IPS DF 6.9 (cell line): ENCODE measurements at places on chromosomes 7 and 10.
A peak's percentile ranks its signal among the peaks of the same experiment; 100 is the strongest.

DNA sequence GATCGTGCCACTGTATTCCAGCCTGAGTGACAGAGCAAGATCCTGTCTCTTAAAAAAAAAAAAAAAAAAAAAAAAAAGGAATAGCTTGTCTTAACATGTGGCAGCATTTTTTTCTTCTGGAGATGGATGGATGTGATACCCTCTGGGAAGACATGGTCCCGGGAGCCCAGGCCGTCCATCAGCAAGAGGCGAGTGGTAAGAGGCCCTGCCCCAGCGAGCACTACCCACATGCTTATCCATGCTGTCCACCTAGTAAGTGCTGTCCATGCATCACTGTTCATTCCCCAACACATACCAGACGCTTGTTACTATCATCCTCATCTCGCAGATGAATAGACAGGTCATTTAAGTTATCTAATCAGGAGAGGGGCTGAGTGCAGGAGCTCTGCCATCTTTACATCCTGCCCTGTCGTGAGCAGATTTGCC is 12.9 kb downstream of the ATP6V1F start:
- DNase-seq = no peak

GRCh38 chr10:97534746-97535367 is 36.1 kb downstream of the UBTD1 start:
- DNase-seq = no peak

DNA sequence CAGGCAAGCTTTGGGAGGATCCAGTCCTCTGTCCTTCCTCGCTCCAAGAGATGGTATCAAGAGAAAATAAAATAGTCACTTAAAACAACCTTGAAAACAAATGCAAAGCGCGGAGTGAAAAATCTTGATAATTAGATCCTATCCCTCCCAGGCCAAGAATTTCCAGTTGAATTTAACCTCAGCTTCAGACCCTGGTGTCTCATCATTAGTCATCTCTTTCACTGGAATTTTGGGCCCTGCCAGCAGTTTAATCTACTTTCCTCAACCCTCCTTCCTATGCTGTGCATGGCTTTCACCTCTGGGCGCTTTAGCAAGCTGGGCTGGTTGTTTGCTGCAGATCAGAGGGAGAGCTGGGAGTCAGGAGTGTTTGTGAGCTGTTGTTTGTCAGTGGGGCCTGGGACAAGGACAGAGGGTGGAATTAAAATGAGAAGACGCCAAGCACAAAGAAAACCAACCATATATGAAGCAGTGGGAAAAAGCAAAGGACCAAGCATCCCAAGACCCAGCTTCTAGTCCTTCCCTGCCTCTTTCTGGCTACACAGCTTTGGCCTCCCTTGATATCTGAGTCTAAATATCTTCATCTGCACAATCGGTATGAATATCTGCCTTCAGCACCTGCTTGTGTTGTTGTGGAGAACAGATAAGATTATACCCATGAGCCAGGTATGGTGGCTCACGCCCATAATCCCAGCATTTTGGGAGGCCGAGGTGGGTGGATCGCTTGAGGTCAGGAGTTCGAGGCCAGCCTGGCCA is 13.5 kb downstream of the MYOF start:
- DNase-seq = no peak

GRCh38 chr7:38709123-38709522 is 78.0 kb upstream of the AMPH start:
- DNase-seq = no peak

DNA sequence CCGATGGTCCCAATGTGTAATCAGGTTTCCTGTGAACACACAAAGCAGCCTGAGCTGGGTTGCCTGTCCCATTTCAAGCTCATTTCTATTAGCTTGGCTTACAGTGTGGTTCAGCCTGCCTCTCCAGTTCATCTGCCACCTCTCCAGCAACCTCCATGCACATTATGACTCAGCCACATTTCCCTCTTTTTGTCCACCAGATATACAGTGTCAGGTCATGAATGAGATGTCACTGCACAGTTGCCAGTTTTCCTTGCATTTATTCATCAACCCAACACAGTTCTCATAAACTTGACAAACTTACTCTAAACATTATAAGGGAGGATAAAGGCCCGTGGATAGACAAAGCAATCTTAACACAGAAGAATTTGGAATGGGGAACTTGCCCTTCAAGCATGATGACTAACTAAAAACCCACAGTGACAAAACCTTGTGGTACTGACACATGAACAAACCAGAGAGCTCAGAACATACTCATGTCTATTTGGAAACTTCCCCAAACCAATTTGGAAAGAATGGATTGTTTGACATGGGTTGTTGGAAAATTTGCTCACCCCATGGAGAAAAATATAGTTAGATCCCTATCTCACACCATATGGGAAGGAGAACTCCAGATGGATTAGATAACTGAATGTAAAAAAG is 2.5 kb upstream of the CFAP58 start:
- DNase-seq = no peak

GRCh38 chr10:23870651-23871610 is 338.0 kb upstream of the KIAA1217 start:
- DNase-seq = no peak

DNA sequence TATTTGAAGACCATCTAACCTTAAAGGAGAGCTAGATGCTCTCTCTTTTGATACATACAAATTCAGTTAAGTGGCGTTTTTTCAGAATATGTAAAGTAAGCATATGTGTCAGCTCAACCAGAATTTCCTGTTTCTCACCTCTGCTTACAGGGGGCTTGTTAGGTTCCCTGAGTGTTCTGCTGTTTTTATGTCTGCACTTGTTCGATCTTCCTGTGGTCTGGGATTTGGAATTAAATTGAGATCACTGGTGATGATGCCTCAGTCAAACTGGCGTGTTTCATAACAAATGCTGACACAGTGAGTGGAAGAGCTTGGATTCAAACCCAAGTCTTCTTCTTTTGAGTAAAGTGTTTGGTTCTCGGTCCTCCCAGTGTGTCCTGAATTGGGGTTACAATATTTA is 348.3 kb upstream of the AKR1E2 start:
- no peak for DNase-seq

- DNase-seq = no peak
Observed at GRCh38 chr7:139043823-139044812, 8.3 kb upstream of the ZC3HAV1L start.

- no peak for DNase-seq
Observed at GRCh38 chr7:96870185-96870584, 135.2 kb upstream of the DLX6 start.

- no peak for DNase-seq
Observed at GRCh38 chr10:62054408-62054807, 152.9 kb downstream of the ARID5B start.

GRCh38 chr7:54333952-54334351 is 208.2 kb upstream of the VSTM2A start:
- no peak for DNase-seq

GRCh38 chr7:157709531-157710251 is 372.9 kb downstream of the DNAJB6 start:
- DNase-seq = no peak

DNA sequence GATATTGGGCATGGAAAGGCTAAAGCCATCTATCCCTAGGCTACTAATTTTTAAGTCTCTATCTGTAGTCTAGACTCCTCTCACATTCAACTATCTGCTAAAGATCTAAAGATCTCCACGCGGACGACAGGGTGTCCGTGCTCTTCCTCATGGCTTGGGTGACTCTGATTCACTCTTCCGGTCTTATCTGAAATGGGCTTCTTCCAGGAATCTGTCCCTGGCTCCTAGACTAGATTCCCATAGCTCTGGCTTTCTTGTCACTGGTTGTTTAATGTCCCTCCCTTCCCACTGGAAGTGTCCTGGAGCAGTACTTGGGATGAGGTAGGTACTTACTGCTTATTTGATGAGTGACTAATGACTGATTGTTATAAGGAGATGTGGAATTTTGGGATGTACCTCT is 62.0 kb upstream of the PODXL start:
- DNase-seq = no peak

GRCh38 chr10:28551086-28551485 is 18.2 kb downstream of the WAC start:
- DNase-seq = no peak

DNA sequence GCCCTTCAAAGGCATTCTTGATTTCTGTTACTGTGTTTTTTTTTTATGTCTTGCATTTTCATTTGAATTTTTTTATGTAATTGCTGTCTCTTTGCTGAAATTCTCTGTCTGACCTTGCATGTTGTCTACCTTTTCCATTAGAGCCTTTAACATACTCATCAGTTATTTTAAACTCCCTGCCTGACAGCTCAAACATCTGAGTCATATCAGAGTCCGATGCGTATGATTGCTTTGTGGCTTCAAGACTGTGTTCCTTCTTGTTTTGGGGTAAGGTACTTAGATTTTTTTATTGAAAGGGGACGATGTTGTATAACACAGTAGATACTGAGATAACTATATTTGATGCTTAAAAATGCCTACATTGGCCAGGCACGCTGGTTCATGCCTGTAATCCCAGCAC is 9.7 kb upstream of the TARP start:
- no peak for DNase-seq

- no peak for DNase-seq
Observed at GRCh38 chr7:92266415-92267241, 20.9 kb downstream of the ANKIB1 start.

DNA sequence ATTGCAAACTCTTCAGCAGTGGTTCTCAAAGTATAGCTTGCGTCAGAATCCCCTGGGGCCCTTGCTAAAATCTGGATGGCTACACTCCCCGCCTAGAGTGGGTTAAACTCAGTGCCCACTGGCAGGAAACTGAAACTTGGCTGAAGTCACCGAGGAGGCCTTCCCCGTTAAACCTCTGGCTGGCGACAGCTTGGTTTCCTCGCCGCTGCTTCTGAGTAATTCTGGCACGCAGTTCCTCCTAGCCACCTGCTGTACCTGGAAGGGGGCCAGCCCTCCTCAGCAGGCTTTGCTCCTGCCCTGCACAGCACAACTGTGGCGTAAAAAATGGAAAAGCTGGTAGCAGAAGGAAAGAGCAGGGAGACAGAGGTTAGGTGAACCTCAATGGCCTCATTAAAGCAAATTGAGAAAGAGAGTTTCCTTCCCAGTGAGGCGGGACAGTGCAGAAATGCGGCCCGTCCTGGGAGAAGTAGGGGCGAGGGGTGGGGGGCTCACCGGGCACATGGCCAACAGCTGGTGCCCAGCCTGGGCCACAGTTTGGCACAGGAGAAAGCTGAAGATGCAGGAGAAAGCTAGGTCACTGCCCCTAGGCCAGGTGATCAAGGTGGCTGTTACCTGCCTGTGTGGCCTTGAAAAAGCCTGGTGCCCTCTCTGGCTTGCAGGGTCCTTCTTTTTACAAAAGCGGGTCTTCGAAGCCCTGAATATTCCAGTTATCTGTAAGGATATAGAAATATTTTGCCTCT is 46.6 kb downstream of the ALOX5 start:
- no peak for DNase-seq

- DNase-seq = no peak
Observed at GRCh38 chr10:80350251-80350650, 6.3 kb downstream of the DYDC1 start.

GRCh38 chr10:124227988-124228387 is 134.6 kb upstream of the CHST15 start:
- DNase-seq = no peak

- DNase-seq = no peak
Observed at GRCh38 chr7:2576742-2577491, 18.1 kb downstream of the IQCE start.

- no peak for DNase-seq
Observed at GRCh38 chr10:37269554-37270256, 144.3 kb downstream of the ANKRD30A start.

DNA sequence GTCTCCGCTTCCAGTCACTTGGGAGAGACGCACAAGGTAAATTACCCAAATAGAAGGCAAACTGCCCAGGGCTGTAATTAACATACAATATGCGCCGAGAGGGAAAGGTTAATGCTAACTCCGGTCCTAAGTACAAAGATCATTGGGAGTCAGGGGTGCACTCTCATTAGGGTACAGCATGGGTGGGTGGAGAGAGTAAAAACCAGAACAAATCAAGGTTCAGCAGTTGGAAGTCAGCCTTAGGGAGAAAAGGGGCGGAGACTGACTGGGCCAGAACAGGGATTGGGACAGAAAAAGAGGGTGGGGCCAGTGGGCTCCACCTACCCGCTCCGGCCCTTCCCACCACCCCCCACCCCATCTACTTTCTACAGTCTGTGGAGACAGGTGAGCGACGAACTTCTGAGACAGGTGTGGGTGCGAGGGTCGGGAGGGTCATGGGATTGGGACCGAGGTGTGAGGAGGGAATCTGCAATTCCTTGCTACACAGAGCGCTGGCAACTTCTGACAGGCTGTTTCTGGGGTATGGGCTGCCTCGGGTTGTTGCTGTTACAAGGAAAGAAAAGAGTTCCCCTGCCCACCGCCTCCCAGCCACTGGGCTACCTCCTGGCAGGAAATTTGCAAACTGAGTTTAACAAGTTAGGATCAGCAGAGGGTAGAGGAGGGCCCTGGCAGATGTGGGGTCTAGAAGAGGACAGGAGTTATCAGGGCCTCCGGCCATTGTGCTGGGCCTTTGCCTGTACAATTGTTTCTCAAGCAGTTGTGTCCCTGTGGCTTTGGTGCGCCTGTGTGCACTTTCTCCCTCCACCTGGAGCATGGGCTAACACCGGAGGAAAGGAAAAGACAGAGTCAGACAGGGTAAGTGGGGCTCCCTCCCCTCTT is at the start of gene TMEM139:
Gene TMEM139 (plus strand): TSS at position 368 of the 879 bp plus-strand sequence. CDS start 1,000 bp downstream, outside the sequence.
- peak; percentile 57 for DNase-seq

DNA sequence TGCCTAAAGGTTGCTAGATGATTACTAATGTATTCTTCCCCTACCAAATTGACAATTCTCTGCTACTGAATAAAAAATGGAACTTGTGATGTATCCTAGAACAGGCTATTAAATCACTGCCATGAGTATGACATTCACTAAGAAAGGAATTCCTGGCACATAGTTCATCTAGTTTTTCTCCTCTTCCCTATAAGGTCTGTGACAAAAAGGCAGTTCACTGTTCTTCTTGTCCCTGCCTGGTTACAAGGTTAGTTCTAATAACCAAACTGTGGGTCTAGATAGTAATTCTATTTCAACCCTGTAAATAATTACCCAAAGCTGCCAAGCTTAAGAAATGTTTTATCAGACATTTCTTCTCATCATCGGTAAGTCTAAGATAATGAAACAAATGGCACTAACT is 245.6 kb downstream of the BICC1 start:
- no peak for DNase-seq

DNA sequence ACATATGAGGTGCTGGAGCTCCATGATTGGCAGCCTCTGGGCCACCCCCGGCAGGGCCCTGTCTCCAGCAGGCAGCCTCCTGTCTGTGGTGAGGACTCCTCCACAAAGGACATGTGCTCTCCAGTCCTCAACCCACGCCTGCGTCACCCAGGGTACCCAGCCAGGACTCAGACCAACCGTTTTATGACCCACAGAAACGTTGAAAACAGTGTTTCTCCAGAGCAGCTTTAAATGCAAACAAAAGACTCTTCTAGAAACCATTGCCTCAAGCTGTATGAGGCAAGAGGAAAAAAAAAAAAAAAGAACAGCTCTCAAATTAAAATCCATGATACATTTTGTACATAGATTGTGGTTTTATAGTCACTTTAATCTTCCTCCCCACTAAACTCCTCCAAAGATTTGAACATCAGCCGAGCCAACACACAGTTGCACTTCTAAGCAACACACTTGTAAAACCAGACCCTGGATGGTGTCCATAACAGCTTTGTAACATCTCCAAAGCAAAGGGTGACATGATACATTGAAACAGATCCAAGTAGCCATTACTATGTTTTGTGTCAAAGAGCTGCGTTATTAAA is 175.0 kb upstream of the LYZL2 start:
- DNase-seq = no peak
